ENCODE measurements at places on chromosomes 1 and 21.

- DNase-seq = peak; percentile 91
Observed at GRCh38 chr1:209747580-209748262, 8.1 kb upstream of the TRAF3IP3 start.

- no peak for DNase-seq
Observed at GRCh38 chr1:110056285-110056683, 14.2 kb downstream of the ALX3 start.

- DNase-seq = no peak
Observed at GRCh38 chr1:70674941-70675685, 264.0 kb downstream of the CTH start.

GRCh38 chr1:153430166-153430553 lies 13.8 kb downstream of the S100A7A start:
- no peak for DNase-seq

DNA sequence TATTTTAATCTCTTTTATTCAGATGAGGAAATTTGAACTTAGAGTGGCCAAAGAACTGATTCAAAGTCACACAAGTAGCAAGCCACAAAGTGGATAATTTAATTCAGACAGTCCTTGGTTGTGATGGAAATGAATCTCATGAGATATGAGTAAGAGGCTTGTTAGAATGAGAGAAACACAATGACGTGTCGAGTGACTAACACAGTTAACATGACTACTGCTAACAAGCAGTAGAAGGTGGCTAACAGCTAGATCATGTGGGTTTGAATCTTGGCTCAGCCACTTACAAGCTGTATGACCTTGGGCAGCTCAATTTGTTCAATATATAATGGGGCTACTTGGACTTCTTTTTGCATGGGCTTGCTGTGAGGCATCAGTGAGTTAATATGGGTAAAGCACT lies 104.5 kb upstream of the LMO4 start:
- no peak for DNase-seq

- DNase-seq = no peak
Observed at GRCh38 chr1:172230526-172230925, 190.0 kb upstream of the C1orf105 start.

DNA sequence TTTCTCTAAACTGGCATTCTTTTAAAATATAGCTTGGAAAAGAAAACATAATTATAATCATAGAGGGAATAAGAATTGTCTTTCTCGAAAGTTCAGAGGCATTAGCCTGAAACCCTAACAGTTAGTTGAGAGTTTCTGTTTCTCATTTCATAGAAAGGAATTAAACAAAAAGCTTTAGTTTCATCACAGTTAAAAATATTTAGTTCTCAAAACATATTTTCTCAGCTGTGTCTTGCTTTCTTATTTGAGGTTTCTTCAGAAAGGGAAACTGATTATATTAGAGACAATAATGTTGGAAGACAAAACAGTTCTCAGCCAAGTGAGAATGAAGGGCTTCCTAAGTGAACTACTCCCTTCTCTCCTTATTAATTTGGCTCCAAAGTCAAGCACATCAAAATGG lies 75.4 kb upstream of the C1orf105 start:
- no peak for DNase-seq

DNA sequence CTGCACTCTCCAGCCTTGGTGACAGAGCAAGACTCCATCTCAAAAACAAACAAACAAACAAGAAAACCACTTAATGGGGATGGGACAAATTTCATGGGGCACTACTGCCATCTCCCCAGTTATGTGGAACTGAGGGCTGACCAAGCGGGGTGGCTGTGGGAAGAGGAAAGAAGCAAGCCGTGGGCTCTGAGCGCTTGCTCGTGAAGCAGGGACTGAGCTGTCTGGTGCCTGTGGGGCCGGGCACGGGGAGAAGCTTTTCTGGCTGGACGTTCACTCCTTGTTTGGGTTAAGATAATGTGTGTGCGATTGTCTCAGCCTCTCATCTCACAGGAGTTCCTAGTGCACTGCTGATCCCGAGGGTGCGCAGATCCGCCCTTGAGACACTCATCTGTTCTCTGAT lies 22.0 kb upstream of the KIF26B start:
- no peak for DNase-seq

DNA sequence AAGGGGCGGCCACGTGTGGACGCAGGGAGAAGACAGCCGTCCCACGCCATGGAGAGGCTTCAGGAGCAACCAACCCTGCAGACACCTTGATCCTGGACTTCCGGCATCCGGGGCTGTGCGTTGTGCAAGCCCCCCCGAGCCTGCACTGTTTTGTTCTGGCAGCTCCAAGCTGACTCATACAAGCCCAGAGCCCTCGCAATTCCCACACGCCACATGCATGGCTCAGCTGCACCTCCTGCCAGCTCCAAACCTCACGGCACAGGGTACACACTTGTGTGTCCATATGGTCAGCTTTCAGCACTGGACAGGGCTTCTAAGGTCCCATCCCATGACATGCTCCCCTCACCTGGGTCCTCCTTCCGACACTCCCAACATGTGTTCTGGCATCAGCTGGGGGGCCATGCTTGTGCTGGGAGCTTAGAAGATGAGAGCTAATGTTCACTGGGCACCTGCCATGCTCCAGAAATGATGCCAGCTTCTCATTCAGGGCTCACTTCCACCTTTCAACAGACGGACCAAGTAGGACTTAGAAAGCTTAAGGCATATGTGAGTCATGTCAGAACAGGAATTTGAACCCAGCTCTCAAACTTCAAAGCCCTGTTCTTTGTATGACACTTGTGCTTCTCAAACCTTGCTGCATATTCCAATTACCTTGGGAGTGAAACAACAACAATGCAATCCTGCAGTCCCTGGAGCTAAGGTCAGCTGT lies 137.3 kb downstream of the PGBD5 start:
- DNase-seq = no peak

GRCh38 chr1:174070614-174071013 lies 48.5 kb upstream of the RC3H1 start:
- DNase-seq = no peak

- DNase-seq = no peak
Observed at GRCh38 chr1:56050911-56051310, 528.5 kb downstream of the PLPP3 start.

Measured in CD4-positive, alpha-beta T cell treated with Interleukin-2 at 100 ng/mL for 4 hours (primary cell).